ACHN (cell line): ENCODE measurements at places on chromosomes 11 and 22.

DNA sequence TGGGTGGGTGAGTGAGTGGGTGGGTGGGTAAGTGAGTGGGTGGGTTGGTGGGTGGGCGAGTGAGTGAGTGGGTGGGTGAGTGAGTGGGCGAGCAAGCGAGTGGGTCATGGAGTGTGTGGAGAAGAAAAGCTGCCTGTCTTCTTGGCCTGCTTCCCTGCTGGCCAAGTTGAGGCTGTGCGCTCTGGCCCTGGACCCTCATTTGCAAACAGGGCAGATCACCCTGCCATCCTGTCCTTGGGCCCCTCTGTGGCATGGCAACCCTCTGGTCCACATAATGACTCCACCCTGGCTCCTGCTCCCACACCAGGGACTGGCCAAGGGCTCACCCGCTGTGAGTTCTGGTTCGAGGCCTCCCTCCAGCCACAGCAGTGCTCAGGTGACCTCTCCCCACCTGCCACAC lies 35.1 kb downstream of the CAPN1 start:
- DNase-seq, result no peak

DNA sequence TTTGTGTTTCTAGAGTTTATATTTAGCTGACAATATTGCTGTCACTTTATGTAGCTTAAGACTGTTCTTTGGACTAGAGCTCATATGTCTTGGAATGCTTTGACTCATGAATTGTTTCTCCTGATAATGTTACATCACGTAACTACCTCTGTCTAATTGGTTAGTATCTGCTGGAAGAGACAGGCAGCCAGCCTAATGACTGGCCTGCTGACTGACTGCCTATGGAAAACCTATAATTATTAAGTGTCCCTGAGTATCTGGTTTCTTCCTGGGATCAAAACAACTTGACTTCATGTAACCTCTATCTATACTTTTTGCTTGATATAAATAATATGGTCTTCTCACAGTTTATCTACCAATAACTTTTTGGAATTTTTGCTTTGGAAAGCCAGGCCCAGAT lies 9.4 kb downstream of the SOX6 start:
- DNase-seq, result no peak

- DNase-seq, result no peak
Observed at GRCh38 chr11:19628018-19628417, 84.6 kb upstream of the NAV2 start.

- DNase-seq, result peak; percentile 73
Observed at GRCh38 chr11:17730608-17731462, 3.7 kb upstream of the KCNC1 start.

GRCh38 chr11:9982796-9983579 lies 311.0 kb downstream of the SBF2 start:
- DNase-seq, result no peak

DNA sequence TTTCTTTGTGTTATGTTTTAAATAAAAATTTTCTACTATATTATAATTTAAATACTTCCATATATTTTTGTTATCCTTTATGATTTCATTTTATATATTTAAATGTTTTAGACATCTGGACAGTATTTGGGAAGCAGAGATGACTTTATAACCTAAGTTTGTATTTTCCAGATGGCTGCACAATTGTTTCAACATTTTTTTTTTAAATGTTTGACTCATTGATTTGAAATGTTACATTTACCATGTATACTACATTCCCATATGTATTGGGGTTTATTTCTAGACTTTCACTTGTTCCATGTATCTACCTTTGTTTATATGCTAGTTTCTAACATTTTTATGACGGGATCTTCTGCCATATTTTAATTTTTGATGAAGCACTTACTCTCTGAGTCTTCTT lies 766.5 kb downstream of the METTL15 start:
- no peak for DNase-seq

DNA sequence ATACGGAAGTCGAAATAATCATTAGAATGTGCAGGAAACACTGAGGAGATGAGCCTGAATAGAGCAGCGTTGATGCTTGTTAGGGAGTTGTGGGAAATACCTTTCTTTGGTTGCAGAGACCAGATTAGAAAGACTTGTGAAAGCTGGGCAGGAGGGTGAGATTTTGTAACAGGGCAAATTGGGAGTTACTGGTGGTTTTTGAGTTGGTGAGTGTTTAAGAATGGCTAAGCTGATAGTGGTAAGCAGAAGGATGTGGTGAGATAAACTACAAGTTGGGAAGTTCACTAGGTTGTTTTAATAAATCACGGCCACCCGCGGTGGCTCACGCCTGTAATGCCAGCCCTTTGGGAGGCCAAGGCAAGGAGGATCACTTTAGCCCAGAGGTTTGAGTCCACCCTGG lies 34.4 kb downstream of the MCAM start:
- DNase-seq, result no peak

- DNase-seq, result no peak
Observed at GRCh38 chr11:132531921-132532320, 1000.4 kb downstream of the OPCML start.

- peak; percentile 70 for DNase-seq
Observed at GRCh38 chr22:45284705-45285262, at the start of gene UPK3A. UPK3A (plus strand) TSS chr22:45284949; CDS start chr22:45285014, 65 bp downstream.

DNA sequence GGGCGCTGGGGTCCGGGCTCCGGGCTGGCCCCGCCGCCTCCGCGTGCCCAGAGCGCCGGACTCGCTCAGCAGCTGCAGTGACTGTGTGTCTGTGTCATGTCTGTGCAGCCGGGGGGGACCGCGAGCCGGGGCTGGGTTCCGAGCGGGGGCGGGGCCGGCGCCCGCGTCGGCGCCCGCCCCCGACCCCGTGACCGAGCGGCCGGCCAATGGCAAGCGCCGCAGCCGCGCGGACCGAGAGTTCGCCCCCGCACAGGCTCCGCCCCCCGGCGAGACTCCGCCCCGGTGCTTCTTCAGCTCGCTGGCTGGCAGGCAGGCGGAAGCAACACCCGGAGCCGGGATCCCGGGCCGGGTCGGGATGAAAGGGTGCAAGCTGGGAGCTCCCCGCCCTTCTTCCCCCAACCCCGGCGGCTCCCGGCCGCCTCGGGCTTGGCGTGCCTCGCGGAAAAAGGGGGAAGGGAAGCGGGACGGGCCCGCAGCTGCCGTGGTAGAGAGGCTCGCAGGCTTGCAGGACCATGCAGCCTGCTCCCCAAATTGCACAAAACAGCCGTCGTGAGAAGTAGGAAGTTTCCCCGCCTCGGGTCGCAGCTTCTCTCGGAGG lies 750 bp upstream of the LARGE1 start:
- peak; percentile 90 for DNase-seq

DNA sequence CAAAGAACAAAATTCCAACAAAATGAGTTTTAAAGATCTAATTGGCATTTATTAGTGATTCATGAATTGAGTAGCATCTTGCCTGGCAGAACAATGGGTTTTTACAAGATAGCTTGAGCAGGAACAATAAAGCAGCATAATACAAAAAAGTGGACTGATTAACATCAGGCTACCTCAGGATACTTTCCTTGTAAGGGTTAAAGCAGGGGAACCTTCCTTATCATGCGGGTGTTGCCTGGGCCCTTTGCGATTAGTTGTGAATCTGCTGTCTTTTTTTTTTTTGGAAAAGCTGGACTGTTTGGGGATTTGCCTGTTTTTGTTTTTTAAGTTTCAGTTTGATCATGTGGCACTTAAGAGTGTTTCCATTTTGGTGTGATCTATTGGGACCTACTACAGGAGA lies 37.5 kb downstream of the EXPH5 start:
- no peak for DNase-seq

GRCh38 chr11:42974510-42975179 lies 337.2 kb upstream of the API5 start:
- no peak for DNase-seq

GRCh38 chr11:126611438-126611837 lies 256.0 kb downstream of the ST3GAL4 start:
- no peak for DNase-seq

DNA sequence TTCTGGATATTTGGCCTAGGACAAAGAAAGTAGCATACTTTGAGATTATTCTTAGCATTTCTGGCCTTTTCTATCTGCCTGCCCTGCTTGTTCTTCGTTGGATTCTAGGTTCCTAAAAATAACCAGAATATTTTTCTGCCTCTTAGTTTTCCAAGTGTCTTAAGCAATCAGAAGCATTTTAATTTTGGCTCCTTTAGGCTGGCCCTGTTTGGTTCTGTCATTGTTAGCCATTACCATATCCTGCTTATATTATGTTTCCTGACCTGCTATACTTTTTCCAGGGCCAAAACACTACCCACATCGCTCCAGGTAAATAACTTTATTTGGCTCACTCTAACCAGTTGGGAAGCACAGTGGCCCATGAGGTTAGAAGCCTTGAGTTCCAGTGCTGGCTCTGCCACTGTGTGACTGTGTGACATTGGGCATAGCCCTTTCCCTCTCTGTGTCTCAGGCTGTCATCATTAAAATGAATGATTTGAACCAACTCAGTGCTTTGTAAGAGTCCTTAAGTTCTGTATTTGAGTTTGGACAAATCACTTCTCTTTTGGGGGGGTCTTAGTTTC lies 91.1 kb downstream of the STIM1 start:
- no peak for DNase-seq

GRCh38 chr11:86335131-86335767 lies 33.2 kb downstream of the HIKESHI start:
- DNase-seq, result no peak

- DNase-seq, result no peak
Observed at GRCh38 chr11:79794484-79795393, 353.9 kb upstream of the TENM4 start.

DNA sequence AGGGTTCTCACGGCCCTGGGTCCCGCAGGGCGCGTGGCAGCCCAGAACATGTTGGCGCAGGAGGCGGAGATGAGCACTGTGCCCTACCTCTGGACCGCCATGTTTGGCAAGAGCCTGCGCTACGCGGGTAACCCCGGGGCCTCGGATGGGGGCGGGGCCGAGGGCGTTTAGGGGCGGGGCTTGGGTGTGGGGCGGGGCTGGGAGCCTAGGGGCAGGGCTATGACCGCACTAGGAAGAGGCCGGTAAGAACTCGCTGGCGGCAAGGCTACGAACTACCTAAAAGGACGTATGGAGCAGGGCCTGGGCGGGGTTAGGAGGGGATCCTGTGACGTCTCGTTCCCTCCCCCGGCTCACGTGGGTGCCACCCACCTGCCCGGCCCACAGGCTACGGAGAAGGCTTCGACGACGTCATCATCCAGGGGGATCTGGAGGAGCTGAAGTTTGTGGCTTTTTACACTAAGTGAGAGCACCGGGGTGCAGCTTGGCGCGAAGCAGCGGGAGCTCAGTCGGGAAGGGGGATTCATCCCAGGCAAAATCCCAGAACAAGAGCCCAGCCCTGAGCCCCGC lies 2.8 kb upstream of the LZTR1 start:
- no peak for DNase-seq

DNA sequence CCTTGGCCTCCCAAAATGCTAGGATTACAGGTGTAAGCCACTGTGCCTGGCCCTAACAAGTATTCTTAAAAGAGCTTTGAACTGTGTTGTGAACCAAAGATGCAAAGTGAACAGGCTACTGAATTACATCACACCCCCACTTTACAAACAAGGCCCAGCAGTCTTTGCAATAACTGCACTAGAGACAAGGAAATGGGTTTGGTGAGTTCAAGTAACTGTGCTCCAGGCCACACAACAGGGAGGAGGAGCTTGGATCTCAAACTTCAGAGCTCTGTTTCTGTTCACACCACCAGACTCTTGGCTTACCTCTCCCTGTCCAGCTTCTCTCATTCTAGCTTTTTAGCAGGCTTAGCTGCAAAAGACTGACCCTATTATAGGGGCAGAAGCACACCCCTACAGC lies 30.4 kb upstream of the RASL10A start:
- no peak for DNase-seq

DNA sequence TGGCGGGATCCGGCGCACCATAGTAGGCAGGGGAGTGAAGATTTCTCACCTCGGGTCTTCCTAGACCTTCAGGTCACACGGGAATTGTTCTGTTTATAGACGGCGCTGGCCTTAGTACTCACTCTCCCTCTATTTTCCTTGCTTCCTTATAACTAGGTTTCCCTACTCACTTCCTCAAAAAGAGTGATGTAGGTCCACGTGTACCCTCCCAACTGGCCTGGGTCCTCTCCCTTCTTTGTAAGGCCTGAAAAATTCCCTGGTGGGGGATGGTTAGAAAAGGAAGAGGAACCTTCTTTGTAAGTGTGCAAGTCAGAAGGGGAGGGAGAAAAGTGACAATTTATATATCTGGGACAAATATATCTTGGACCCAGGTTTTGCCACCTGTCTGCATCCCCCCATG lies 2.9 kb upstream of the TMEM9B start:
- DNase-seq, result no peak

DNA sequence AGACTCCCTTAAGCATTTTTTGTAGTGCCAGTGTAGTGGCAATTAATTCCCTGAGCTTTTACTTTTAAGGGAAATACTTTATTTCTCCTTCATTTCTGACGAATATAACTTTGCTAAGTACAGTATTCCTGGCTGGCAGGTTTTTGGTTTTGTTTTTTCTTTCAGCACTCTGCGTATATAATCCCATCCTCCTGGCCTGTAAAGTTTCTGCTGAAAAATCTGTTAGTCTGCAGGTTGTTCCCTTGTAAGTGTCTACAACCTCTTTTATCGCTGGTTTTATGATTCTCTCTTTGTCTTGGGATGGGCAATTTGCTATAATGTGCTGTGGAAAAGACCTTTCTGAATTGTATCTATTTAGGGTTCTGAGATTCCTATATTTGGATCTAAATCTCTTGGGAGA lies 56.0 kb downstream of the KCNQ1OT1 start:
- no peak for DNase-seq

- DNase-seq, result peak; percentile 43
Observed at GRCh38 chr22:28999919-29000556, 61.6 kb downstream of the C22orf31 start.

GRCh38 chr22:23070418-23071229 lies at the start of gene GNAZ:
GNAZ (plus strand) TSS chr22:23070519; CDS start chr22:23095696, 25,177 bp downstream.
- DNase-seq, result peak; percentile 5

- peak; percentile 55 for DNase-seq
Observed at GRCh38 chr11:96388891-96389719, 607 bp downstream of the CCDC82 start.

DNA sequence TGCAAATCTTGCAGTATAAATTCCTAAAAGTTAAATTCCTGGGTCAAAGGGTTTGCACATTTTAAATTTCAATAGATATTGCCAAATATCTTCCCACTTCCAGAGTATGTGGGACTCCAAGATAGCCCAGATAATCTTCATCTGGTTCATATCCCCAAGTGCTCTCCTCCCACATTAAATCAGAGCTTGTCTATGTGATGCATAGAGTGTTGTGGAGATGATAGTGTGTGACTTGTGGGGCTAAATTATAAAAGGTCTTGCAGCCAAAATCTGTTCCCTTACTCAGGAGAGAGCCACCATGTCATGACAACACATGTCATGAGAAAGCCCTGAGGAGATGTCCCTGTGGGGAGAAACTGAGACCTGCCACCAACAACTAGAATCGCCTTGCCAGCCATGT lies 39.9 kb upstream of the TEAD1 start:
- no peak for DNase-seq

GRCh38 chr22:39097098-39098020 lies at the start of gene APOBEC3H:
APOBEC3H (plus strand) TSS chr22:39097244; CDS start chr22:39100279, 3,035 bp downstream.
- peak; percentile 8 for DNase-seq

DNA sequence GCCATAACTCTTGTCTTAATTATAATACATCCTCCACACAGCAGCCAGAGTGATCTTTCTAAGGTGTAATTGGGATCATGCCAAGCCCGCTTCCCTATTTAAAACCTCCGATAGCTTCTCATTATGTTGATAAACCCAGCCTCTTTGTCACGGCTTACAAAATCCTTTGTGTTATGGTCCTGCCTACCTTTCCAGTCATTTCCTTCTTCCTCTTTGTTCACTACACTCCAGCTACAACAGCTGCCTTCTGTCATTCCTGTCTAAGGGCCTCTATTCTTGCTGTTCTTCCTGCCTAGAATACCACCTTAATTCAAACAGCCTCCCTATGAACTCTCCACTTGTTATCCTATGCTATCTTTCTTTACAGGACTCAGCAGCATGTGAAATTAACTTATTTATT lies 70.6 kb upstream of the CAPRIN1 start:
- DNase-seq, result no peak
